Tongue (tissue), 3 donors: ENCODE measurements at places on chromosomes 1 and 21. TPM values are rescaled to one million over a fixed set of nuclear protein-coding genes. Genes with fewer than 3 reads are reported as not detected.

- no peak for DNase-seq
Measured at GRCh38 chr1:164308101-164308500, 250.9 kb upstream of the PBX1 start.

RGL1 gene
- total RNA-seq, result 26.6 TPM

BACH1 gene
- total RNA-seq, result 76.3 TPM

TTC24 gene
- 0.82 TPM for total RNA-seq

- DNase-seq, result no peak
Measured at GRCh38 chr1:160520999-160521398, 2.1 kb downstream of the SLAMF6 start.

- peak; percentile 49 for DNase-seq
Measured at GRCh38 chr1:7293702-7294629, 477.1 kb upstream of the VAMP3 start.

GRCh38 chr1:151562661-151563060, 22.6 kb downstream of the TUFT1 start:
- DNase-seq, result no peak

GRCh38 chr1:9690440-9691107, 39.0 kb downstream of the PIK3CD start:
- DNase-seq, result no peak

DNA sequence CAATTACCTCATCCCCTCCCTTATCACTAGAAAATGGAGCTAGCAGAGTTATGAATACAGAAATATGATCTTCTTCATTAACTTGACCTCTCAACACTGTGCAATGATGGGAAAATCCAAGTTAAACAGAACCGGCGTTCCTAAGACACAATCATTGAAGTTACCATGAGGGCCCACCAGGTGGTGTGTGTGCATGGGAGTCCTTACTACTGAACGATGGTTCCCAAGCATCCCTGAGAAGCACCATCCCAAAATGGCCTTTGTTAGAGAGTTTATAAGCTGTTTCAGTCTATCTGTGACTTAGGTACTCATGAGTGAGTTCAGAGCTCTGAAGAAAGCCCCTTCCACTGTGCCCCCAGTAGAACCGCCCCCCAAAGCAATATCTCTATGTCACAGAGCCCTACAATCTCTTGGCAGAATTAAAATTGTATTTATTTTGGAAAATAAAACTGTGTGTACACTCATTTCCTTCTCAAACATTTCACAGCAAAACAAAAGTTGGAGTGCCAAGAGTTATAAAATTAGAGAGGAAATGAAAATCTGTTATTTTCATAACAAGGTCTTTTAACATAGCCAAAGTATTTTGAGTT, 56.8 kb downstream of the PLD5 start:
- DNase-seq, result peak; percentile 69

DNA sequence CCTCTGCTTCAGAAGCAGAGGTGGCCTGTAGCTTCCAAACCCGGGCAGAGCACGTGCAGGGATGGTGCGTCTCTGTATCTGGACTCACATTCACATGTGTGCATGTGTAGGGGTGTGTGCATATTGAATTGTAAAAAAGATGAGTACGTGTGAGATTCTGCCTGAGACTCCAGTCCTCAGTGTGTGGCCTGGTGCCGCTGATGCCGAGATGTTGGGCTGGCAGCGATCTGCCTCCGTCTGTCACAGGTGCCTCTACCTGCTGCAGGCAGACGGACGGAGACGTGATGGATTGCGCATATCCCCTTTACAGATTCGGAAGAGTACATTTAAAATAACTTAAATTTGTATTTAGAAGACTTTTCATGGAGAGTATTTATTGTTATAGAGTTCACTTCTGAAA, 53.6 kb downstream of the ADARB1 start:
- DNase-seq, result no peak

GRCh38 chr1:158155673-158156072, 25.0 kb upstream of the CD1D start:
- DNase-seq, result no peak

GRCh38 chr21:44730951-44731579, 19.7 kb upstream of the TSPEAR start:
- DNase-seq, result no peak

DNA sequence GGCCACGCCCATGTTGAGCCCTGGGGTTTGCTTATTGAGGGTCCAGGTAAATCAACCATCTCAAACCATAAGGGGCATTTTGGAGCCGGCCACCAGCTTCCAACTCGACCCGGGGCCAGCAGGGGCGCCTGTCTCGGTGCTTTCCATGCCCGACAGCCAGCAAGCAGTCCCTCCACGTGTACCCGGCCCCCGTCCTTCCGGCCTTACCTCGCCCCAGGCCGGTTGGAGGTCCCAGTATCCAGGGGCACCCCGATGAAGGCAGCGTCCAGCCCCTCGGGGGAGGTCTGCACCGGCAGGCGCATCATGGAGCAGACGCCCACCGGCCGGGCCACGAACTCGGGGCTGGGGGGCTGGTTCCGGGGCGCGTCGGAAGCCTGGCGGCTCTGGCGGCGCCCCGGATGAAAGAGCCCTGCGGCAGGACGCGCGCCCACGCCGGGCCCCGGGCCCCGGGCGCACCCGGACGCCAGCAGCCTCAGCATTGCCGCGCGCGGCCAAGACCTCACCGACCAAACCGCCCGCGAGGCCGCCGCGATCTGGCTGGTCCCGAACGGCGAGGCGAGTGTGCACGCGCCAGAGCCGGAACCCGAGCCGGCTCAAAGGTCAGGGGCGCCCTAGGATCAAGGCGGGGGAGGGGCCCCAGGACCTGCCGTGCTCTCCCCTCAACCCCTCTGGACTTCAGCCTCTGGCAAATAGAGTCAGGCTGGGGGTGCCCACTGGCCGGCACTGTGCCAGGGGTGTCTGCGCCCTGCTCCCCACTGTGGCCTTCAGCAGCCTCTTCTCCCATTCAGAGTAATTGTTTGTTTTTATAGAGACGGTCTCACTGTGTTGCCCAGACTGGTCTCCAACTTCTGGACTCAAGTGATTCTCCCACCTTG, at the start of gene AGMAT:
Gene AGMAT (minus strand): TSS at position 563 of the 875 bp plus-strand sequence. CDS start 84 bp downstream, at position 479.
- DNase-seq, result no peak

DNA sequence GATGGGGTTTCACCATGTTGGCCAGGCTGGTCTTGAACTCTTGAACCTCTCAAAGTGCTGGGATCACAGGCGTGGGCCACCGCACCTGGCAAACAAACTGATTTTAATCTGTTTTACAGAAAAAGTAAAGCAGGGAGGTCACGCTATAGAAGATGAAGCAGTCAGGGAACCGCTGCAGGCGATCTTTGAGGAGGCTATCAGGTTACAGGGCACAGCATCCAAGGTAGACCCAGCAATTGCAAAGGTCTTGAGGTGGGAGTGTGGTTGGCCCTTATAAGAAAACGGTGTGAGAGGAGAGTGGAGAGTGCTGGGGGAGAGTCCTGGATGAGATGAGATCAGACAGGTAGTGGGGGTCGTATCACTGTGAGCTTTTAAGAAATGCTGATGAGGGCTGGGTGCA, 2.6 kb upstream of the TMCO4 start:
- no peak for DNase-seq

CYP4X1 gene
- total RNA-seq, result 3.0 TPM

GRCh38 chr1:73860421-73860950, 337.5 kb downstream of the LRRIQ3 start:
- DNase-seq, result no peak

- no peak for DNase-seq
Measured at GRCh38 chr1:107076841-107077240, 20.4 kb downstream of the PRMT6 start.

DNA sequence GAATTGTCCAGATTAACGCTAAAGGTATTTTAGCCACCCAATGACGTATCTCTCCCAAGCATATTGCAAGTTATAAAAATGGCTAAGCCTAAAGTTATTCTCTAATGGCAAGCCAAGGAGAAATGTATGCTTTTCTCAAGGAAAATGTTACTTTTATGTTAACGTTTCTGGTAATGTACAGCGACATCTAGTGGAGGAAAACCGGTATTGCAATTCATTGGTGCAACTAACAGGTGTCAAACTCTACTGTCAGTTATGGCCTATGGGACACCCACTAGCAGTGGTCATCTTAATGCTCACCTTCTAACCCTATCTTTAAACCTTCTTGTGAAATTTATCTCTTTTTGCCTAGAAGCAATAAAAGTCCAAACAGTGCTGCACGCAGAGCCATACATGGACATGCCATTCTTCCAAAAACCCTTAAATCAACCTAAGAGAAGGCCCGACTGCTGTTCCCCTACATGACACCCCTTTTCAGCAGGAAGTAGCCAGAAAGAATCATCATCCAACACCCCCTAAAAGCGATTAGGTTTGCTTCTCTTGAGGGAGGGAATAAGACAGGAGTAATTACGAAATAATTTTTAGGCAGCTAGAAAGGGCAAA, 68.7 kb upstream of the LRIF1 start:
- peak; percentile 20 for DNase-seq

- no peak for DNase-seq
Measured at GRCh38 chr1:190975827-190976226, 498.2 kb upstream of the BRINP3 start.

TRIM62 gene
- 4.4 TPM for total RNA-seq

LCE2A gene
- not detected for total RNA-seq

HAO2 gene
- 0.21 TPM for total RNA-seq

- DNase-seq, result peak; percentile 60
Measured at GRCh38 chr1:162019006-162019405, 4.7 kb downstream of the OLFML2B start.

DNA sequence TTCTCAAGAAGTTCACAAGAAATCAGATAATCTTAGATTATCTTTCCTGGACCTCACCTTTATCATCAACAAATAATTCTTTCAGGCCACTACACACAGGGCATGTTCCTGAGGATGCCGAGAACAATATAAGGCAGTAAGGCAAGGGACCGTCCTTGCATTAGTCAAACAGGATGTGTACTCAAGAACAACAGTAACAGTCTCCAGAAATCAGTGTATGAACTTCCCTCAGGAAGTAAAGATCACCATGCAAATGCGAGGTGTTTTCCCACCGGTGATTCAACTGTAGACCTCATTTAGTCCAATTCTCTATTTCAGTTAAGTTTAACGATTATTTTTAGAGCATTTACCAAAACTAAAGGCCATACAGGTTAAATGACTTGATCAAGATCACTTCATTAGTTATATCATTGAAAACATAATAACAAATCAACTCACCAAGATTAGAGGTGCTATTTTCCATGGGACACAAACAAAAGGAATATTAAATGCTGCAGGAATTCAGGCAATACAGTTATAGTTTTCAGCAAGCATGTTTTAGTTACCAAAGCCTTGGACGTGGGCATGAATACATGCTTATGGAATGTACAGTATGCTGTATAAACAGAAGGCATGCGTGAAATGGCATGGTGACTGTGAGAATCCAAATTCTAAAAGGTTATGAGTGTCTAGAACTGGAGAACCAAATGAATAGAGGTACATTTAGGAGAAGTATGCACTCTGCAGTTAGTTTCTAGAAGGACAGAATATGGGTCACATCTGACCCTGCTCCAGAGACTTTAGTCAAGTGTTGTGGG, 145.2 kb downstream of the TNR start:
- DNase-seq, result no peak

C1orf185 gene
- not detected for total RNA-seq

GBP4 gene
- 4.1 TPM for total RNA-seq
